ENCODE measurements at places on chromosomes 3 and 15. TPM values are rescaled to one million over a fixed set of nuclear protein-coding genes. Genes with fewer than 3 reads are reported as not detected.

CDC25A gene
- total RNA-seq: 35.8 TPM

ARHGEF26 gene
- 0.14 TPM for total RNA-seq

MORC1 gene
- total RNA-seq: not detected

MELTF gene
- total RNA-seq: 3.7 TPM

CTDSPL gene
- 1.3 TPM for total RNA-seq

PP2D1 gene
- not detected for total RNA-seq

MYO5A gene
- total RNA-seq: 49.5 TPM

OCA2 gene
- total RNA-seq: not detected

WDR93 gene
- not detected for total RNA-seq

GOLGA8T gene
- total RNA-seq: 2.3 TPM

ST8SIA2 gene
- not detected for total RNA-seq

CHRNA3 gene
- not detected for total RNA-seq

ACTL6A gene
- 67.6 TPM for total RNA-seq

MYZAP gene
- not detected for total RNA-seq

FEZF2 gene
- not detected for total RNA-seq

MEX3B gene
- total RNA-seq: 0.67 TPM

KCNH8 gene
- total RNA-seq: not detected

GUCA1C gene
- total RNA-seq: not detected

IRAK2 gene
- 78.4 TPM for total RNA-seq

MESP2 gene
- total RNA-seq: not detected

SLC12A8 gene
- total RNA-seq: 2.7 TPM

SLITRK3 gene
- not detected for total RNA-seq

HIGD1A gene
- total RNA-seq: 60.0 TPM

HYAL2 gene
- 11.1 TPM for total RNA-seq

UNC13C gene
- not detected for total RNA-seq

MESD gene
- 35.6 TPM for total RNA-seq

SOX14 gene
- total RNA-seq: not detected

SEMA7A gene
- total RNA-seq: 32.1 TPM

PTX3 gene
- total RNA-seq: not detected

DUOX1 gene
- total RNA-seq: 0.08 TPM

KPNA4 gene
- 63.1 TPM for total RNA-seq

LMCD1 gene
- not detected for total RNA-seq

ADGRG7 gene
- total RNA-seq: not detected

IL20RB gene
- total RNA-seq: 8.7 TPM

CFAP91 gene
- total RNA-seq: not detected

CYP8B1 gene
- not detected for total RNA-seq

SLC25A36 gene
- 47.8 TPM for total RNA-seq

FOXL2 gene
- total RNA-seq: not detected

ATP8B4 gene
- 273 TPM for total RNA-seq

GCNT3 gene
- total RNA-seq: not detected

C2CD4A gene
- not detected for total RNA-seq

TMEM207 gene
- not detected for total RNA-seq

TTBK2 gene
- 14.0 TPM for total RNA-seq

MYO1E gene
- 3.7 TPM for total RNA-seq

BNIP2 gene
- total RNA-seq: 66.3 TPM

ADAMTSL3 gene
- total RNA-seq: not detected

SCN11A gene
- 0.14 TPM for total RNA-seq
